Stimulated activated CD4-positive, alpha-beta T cell treated with anti-CD3 and anti-CD28 coated beads, Interleukin-1b, Interleukin-23, amount 100 ng/mL, for 1 hour (primary cell): ENCODE measurements at places on chromosomes 2 and 18.

DNA sequence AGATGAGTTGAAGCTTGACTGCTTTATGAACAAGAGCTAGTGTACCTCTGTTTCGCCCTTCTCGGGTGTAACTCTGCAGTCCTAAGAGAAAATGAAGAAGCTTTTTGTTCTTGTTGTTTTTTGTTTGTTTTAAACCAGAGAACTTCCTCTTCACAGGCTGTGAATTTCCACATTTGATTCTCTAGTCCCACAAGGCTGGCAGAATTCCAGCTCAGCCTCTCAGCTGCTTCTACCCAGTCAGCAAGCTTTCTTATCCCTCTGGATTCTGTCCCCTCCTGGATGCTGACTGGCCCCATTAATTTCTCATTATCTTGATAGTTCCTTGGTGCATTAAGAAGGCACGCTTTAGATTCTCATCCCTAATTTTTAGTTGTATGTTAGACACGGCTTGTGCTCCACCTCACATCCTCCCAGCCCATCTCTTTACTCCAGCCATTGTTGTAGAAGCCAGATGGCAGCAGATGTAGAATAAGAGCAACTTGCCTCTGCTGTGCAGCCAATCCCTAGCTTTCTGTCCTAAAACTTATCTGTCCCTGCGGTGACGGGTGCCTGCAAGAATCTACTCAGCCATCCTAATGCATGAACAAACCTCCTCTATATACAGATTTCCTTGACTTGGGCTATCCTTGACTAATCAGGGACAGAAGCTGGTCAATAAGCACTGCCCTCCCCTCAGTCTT, 12.3 kb upstream of the RESP18 start:
- DNase-seq, result no peak

DNA sequence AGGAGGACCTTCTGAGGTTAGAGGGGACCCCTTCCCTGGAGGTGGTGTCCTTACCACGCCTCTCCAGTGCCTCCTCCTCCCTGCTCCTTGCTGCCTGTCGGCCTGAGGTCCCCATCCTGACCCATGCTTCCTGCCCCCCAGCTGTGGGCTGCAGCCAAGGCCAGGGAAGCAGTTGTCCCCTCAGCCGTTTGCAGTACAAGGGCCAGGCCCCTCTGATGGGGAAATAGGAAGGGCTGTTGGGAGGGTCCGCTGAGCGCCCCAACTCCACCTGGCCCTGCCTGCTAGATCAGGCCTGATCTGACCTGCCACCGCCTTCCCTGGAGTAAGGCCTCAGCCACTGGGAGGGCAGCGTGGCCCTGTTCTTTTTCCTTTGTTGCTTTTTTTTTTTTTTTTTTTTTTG, 219.8 kb downstream of the KLHL29 start:
- no peak for DNase-seq

DNA sequence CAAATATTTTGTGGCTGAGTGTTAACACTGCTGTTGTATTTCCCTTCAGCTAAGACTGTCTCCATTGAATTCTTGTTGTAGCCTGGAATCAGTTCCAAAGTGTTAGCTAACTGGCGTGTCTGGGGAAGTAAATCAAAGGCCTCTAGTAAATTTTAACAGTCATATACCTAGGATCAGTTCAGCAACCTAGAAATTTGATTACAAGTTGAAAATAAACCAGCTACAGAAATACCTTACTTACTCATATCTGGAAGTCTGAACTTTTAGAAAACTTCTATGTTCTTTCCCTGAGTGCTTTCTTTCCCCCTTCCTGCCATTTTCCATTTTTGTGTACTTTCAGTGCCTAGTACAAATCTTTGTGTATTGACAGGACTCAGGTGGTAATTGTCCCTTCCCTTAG, 396.7 kb upstream of the DCC start:
- DNase-seq, result no peak

DNA sequence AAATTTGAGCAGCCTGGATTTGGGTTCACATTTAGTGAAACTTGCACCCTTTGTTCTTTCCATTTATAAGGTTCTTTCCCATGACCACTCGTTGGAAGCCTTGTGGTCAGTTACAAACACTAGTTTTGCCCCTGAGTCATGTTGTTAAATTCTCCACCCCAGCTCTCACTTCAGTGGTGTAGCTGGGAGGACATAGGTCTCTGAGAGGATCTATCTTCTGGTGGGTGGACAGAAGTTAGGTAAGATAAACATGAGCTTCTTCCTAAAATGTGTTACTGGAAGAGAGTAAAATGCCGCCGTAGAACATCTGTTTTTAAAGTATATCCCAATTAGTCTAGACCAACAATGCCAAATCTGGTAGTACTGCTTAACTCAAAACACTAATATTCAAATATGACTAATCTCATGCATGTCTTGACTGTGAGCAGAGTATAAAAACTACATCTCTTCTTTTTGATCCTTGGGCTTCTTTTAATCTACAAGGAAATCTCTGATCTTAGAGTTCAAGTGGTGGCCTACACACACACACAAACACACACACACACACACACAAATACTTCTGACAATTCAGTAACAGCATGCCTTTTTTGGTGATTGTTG, 162.6 kb upstream of the FN1 start:
- no peak for DNase-seq

GRCh38 chr18:46212398-46212797, 108.2 kb downstream of the HAUS1 start:
- DNase-seq, result no peak

GRCh38 chr2:76870581-76870980, 651.6 kb downstream of the LRRTM4 start:
- DNase-seq, result no peak

DNA sequence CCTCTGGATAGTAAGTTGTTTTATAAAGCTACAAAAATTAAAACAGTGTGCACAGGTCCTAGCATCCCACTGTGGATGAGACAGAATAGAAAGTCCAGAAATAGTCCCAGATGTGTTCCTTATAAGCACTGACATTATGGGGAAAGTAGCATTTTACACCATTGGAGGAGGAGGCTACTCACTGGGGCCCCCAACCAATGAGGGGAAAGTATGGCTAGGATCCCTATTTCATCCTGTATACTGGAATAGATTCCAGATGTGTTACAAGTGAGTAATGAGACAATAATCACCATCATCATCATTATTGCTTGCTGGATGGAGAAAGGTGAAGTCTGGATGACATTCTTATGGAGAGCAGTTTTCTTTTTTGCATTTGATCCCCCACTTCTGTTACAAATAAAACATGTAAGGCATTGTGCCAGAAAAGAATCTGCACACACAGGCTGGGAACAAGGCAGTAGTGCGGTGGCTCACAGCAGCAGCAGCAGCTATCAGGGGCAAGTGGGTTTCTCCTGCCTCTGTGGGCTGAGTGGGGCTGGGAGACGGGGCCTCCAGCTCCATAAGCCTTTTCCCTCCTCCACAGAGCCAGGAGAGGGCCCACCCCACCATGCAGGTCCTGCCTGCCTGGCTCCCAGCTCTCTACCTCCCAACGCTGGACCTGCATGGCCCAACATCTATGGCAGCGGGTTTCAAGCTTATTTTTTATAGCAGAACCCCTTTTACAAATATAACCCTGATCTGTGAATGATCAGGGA, 5.0 kb downstream of the ARID5A start:
- no peak for DNase-seq
